ENCODE measurements at places on chromosomes 6 and 20.

DNA sequence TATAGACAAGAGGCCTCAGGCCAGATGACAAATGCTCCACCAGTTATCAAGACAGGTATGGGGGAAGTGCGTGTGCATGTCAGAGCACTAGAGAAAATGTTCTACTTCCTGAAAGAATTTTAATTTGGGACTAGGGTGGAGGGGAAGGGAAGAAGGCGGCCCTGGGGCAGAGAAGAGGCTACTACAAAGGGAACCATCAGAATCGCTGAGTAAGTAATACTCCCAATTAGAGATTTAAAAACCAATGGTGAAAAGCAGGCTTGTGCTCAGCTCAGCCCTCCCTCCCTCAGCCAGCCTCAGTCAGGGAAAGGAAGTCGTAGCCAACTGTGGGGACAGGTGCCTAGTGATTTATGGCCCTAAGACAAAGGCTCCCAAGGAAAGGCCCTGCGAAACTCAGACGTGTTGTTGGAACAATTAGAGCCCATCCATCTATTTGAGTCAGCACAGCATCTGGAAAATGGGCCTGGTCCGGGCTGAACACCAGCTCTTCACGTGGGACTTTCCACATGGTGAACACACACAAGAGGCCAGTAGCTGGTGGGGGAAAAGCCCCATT is 15.0 kb upstream of the MAFB start:
- no peak for DNase-seq

DNA sequence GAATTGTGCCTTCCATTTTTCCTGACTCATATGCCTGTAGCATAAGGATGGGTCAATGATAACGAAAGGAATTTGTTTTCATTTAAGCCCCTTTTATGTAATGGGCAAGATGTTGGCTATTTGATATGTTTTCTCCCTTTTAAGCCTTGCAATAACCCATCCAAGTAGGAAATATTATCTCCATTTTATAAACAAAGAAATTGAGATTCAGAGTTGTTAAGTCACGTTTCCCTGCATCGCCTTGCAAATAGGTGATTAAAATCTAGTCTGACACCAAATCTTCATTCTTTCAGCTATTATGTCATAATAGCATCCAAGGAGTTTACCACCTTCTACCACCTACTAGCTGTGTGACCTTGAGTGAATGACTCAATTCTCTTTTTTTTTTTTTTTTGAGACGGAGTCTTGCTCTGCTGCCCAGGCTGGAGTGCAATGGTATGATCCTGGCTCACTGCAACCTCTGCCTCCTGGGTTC is 7.0 kb downstream of the HNF4A start:
- DNase-seq = no peak

- DNase-seq = no peak
Measured at GRCh38 chr20:40956542-40957264, 71.9 kb upstream of the TOP1 start.

- no peak for DNase-seq
Measured at GRCh38 chr6:15914553-15914952, 214.3 kb upstream of the MYLIP start.

GRCh38 chr20:38870733-38871559 is 55.3 kb upstream of the FAM83D start:
- peak; percentile 25 for DNase-seq

DNA sequence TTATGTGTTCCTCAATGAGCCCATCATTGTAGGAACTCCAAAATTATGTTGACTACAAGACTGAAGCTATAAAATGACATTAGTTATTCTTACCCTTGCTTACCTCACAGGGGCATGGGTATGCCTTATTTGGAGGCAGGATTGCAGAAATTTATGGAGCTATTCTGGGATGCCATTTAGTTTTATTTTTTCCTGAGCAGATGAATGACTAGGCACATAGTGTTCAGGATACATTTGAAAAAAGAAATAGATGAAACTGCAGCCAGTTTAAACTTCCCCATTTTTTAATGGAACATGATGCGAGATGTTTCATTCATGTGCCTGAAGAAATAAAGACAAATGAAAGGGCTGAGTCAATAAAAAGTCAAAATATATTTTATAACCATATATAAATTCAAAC is 399.2 kb upstream of the JAG1 start:
- DNase-seq = no peak

DNA sequence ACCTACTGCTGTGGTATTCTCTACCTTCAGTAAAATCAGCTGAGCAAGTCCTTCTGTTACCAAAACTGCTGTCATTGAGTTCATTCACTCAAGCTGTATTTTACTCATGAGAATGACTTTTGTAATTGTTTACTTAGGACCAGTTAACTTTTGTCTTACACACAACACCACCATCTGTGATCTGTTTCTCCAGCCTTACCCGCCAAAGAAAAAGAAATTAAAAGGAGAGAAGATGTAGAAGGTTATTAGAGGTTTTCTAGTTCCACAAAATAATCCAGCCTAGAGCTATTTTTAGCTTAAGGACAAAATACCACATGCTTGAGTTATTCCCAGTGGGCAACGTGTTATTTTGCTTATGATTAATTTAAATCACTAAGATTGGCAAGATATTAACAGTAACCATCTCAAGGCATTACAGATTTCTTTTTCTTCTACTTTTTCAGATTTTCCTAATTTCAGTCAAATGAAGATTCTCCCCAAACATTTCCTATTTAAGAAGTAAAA is 38.2 kb downstream of the FAM8A1 start:
- DNase-seq = no peak

GRCh38 chr6:85797993-85798392 is 155.3 kb upstream of the SYNCRIP start:
- no peak for DNase-seq

DNA sequence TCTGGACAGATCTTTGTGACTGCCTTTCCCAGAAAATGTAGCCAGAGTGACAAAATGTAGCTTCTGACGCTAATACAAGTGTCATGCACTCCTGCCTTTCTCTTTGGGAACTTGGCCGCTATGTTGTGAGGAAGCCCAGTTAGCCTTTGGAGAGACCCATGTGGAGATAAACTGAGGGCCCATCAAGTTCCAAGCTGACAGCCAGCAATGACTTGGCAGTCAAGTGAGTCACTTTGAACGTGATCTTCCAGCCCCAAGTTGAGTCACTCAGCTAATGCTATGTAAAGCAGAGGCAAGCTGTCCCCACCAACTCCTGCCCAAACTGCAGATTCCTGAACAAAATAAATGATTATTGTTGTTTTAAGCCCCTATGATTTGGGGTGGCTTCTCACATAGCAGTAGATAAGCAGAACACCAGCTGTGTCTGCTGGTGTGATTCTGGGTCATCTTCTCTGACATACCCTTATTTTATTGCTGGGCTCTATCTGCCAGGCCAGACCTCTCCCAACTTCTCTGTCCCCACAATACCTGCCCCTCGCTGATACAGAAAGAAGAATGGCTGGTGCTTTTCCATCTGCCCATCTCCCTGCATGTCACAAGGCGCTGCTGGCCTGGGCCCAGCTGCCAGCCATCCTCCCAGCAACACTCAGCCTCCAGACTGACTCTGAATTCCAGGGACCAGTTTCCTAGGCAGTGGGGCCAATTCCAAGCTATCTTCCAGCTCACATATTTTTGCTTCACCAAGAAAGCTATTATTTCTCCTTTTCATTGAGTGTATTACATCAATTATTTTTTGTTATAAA is 274.8 kb downstream of the LRFN2 start:
- DNase-seq = no peak

DNA sequence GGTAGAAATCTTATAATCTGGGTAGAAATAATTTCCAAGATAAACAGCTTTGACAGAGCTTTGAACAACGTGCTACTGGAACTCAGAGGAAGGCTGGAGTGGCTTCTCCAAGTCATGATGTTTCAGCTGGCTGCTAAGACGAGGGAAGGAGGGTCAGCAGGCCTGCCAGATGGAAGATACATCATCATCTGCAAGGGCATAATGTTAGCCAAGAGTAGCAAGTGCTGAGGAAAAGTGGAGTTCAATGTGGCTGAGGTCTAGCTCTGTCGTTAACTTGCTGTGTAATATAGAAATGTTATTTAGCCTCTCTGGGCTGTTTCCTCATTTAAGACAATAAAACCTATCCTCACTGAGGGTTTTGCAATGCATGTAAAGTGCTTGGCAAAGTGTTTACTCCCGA is 35.1 kb downstream of the RGS17 start:
- no peak for DNase-seq

- no peak for DNase-seq
Measured at GRCh38 chr6:12147557-12148316, 135.6 kb downstream of the HIVEP1 start.

GRCh38 chr6:13433709-13434121 is 53.7 kb downstream of the GFOD1 start:
- DNase-seq = no peak

- no peak for DNase-seq
Measured at GRCh38 chr6:143694560-143694959, 16.8 kb downstream of the PHACTR2 start.

- DNase-seq = peak; percentile 27
Measured at GRCh38 chr6:118697554-118697953, 46.2 kb upstream of the CEP85L start.

DNA sequence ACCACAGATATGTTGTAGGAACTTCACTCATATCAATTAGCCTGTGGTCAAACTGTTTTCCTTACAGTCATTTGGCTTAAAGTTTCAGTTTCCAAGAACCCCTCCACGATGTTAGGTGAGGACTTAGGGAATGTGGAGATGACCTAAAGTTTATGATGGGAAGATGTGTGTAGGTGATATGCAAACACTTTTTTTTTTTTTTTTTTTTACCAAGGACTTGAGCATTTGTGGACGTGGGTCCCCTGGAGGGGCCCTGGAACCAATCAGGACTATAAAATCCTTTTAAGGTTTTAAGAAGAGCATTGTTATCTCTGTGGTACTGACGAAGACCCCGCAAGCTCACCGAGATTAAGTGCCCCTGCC is 478 bp upstream of the MTHFD1L start:
- DNase-seq = no peak

- DNase-seq = no peak
Measured at GRCh38 chr6:19721766-19722377, 115.3 kb upstream of the ID4 start.

- DNase-seq = no peak
Measured at GRCh38 chr20:54305421-54305820, 97.5 kb downstream of the PFDN4 start.

GRCh38 chr6:77019081-77019480 is 444.2 kb downstream of the HTR1B start:
- no peak for DNase-seq

GRCh38 chr6:121694389-121694788 is 258.9 kb downstream of the GJA1 start:
- DNase-seq = no peak

DNA sequence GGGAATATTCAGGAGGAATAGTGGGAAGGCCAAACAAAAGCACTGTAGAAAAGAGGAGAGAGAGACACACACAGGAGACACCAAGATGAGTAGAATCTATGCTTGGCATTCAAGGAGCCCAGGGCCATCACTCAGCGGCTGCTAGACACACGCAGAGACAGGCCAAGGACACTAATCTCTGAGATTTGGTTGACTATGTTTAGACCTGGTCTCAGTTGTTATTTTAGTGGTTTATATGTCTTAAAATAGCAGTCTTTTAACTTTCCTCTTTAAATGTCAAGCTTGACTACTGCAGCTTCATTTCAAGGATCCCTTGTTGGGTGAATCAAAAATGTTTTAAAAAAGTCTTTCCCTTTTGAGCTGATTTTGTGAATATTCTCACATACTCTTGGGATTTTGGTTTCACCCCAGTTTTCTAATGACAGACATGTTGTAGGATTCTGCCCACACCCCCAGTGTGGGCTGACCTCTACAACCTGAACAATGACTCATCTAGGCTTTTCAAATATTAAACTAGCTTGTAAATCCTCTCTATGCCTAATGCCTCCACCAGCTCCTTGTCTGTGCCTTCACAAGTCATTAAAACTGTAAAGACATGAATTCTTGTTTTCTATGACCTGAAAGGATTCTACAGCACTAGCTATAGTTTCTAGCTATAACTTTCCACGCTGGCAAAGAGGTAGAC is 142.7 kb upstream of the EXOC2 start:
- no peak for DNase-seq

DNA sequence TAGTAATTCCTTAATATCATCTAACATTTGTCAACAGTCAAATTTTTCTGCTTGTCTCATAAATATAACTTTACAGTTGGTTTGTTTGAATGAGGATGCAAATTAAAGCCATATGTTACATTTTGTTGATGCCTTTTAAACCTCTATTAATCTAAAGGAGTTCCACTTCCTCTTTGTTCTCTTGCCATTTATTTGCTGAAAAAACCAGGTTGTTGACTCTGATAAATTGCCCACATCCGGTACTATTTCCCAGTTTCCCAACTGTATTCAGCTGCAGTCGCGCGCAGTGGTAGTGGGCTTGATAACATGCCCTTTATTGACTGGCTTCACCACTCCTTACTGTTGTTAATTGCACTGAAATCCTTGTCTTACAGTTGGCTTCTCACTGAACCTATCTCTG is 32.8 kb upstream of the SIRPB2 start:
- no peak for DNase-seq

DNA sequence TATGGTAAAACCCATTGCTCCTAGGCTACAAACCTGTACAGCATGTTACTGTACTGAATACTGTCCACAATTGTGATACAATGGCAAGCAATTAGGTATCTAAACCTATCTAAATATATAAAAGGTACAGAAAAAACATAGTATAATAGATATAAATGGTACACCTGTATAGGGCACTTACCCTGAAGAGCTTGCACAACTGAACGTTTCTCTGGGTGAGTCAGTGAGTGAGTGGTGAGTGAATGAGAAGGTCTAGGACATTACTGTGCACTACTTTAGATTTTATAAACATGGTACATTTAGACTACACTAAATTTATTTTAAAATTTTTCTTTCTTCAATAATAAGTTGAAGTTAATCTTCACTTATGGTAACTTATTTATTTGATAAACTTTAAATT is 119.9 kb upstream of the CEP85L start:
- DNase-seq = no peak

- no peak for DNase-seq
Measured at GRCh38 chr6:30801950-30802349, 57.6 kb upstream of the IER3 start.

DNA sequence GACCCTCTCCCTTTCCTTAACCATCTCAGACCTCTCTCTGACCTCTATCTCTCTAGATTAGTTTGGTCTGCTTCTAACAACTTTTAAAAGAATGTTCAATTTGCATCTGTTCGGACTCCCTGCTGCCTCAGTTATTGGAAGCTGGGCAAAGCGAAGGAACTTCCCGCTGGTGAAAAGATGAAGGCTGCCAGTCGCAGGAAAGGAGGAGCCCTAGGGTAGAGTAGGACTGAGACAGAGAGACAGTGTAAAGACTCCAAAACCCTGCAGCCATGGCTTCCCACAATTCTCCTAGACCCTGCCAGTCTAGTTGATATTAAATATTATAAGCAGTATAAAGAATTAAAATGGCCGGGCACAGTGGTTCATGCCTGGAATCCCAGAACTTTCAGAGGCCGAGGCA is 581.8 kb downstream of the EPM2A start:
- DNase-seq = no peak

GRCh38 chr6:139530561-139530960 is 156.1 kb upstream of the CITED2 start:
- no peak for DNase-seq

DNA sequence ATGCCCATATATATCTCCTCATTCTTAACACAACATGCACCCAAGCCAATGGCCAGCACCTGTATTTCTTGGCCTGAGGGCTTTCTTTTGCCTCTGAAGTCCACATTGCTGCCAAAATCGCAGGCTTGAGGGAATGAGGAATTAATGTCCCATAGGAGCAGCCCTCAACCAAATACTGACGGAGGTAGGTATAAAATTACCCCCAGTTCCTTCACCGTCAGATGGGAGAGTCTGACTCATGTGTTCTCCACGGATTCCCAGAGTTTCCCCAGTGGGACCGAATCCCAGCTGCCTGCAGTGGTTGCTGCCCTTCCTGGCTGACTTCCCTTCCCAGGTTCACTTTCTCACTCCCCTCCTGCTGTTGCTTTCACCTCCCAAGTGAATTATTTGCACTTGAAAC is 602.2 kb upstream of the NOX3 start:
- no peak for DNase-seq
